ENCODE measurements at places on chromosomes 2 and 18.

GRCh38 chr2:28986429-28986828 lies 5.3 kb downstream of the TOGARAM2 start:
- DNase-seq = no peak

DNA sequence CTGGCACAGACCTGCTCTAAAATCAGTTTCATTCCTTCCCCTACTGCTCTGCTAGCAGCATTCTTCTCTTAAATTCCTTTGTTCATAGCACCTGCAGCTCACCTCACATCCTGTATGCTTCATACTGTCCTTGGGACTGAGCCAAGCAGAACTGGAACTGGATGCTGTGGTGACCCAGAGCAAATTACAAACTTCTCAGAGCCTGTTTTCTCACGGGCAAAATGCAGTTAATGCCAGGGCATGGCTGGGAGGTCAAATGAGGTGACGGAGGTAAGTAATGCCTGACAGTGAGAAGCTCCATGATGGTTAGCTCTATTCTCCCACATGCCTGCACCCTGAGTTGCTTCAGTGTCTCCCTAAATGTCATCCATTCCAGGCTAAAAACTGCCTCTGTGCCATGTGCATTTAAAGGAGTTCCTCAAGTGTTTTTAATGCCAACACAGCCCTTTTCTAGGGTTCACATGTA lies 29.7 kb downstream of the C2orf42 start:
- no peak for DNase-seq

GRCh38 chr2:211823886-211824479 lies 714.6 kb downstream of the ERBB4 start:
- DNase-seq = no peak

- DNase-seq = no peak
Measured at GRCh38 chr2:229566370-229566769, 148.0 kb downstream of the DNER start.

DNA sequence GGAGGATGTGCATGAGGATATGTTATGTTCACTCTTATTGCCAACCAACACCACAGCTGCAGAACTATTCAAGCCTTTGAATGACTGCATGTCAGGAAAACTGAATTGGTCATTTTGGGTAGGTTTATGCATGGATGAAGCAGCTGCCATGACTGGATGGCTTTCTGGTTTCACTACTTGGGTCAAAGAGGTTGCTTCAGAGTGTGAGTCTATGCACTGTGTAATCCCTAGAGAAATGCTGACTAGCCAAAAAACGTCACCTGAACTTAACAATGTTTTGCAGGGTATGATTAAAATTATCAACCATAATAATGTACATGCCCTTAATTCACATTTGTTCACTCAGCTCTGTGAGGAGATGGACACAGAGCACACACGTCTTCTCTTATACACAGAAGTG lies 206.7 kb upstream of the RBBP8 start:
- no peak for DNase-seq

DNA sequence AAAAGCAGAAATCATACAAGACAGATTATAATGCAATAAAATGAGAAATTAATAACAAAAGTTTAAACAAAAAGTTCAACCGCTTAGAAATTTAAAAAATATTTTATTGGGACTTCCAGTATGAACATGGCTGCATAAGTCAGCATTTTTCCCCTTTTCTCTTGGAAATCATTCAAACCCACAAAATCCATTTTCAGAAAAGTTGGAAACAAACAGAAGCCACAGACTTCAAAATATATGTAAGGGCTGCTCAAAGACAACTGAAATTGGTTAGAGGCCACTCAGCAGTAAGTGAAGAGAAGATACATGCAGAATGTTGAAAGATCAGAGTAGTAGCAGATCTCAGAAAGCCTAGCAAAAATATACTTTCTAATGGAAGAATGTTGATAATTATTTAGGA lies 194.0 kb downstream of the DYSF start:
- DNase-seq = no peak

DNA sequence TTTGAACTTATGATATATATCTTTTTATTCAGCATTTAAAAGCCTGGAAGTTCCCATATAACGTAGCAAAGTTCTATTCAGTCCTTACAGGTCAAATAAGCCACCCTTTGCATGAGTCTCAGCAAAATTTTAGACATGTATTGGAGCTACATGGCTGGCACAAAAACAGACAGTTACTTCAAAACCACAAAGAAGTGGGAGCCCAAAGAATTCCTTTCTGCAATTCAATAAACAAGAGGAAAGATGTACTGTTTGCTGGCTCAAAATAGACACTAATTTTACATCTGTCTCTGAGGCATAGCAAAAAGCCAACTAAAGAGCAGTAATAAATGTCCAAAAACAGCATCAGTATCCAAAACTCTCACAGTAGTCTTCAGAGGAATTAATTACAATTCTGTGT lies 87.0 kb downstream of the ZEB2 start:
- DNase-seq = no peak
